ENCODE measurements at places on chromosomes 5 and 9. TPM values are rescaled to one million over a fixed set of nuclear protein-coding genes. Genes with fewer than 3 reads are reported as not detected.

GRCh38 chr9:121082075-121082474 lies 7.3 kb downstream of the CNTRL start:
- no peak for DNase-seq

PTGR1 gene
- total RNA-seq = 74.9 TPM

DNA sequence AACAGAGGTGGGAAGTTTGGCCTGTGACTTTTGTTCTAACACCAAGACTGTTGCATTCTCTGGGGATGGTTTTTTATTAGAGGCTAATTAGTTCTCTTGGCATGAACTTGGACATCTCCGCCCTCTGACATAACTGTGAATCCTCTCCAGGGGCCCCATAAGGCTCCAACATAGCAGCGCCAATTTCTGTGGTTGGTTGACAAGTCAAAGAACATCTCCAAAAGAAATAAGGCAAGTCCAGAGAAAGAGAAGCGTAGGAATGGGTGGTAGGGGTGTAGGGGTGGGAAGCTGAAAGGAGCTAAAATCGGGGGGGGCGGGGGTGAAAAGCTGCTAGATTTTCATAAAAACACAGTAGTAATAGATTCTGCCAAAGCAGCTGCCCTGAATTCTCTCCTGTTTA lies 81.0 kb upstream of the DAB2 start:
- peak; percentile 59 for DNase-seq

TLX3 gene
- not detected for total RNA-seq

CLIC3 gene
- 33.3 TPM for total RNA-seq
